ENCODE measurements at places on chromosomes 2 and 18. TPM values are rescaled to one million over a fixed set of nuclear protein-coding genes. Genes with fewer than 3 reads are reported as not detected.

RNF144A gene
- 0.80 TPM for total RNA-seq

AOX1 gene
- 0.80 TPM for total RNA-seq

NEB gene
- 0.05 TPM for total RNA-seq

LYG2 gene
- not detected for total RNA-seq

SLC23A3 gene
- 0.37 TPM for total RNA-seq

GEN1 gene
- total RNA-seq, result 39.4 TPM

MSGN1 gene
- not detected for total RNA-seq

CRYGD gene
- total RNA-seq, result not detected

TMEM178A gene
- not detected for total RNA-seq

SPP2 gene
- total RNA-seq, result 0.37 TPM

CPO gene
- not detected for total RNA-seq

FOXD4L1 gene
- total RNA-seq, result 0.16 TPM

EFR3B gene
- total RNA-seq, result 3.5 TPM

SERPINB10 gene
- 21.6 TPM for total RNA-seq

NEU2 gene
- not detected for total RNA-seq

MARCHF4 gene
- not detected for total RNA-seq

NPC1 gene
- 25.5 TPM for total RNA-seq

DARS1 gene
- 102 TPM for total RNA-seq

VIL1 gene
- 0.62 TPM for total RNA-seq

ETAA1 gene
- total RNA-seq, result 11.7 TPM

DRC1 gene
- not detected for total RNA-seq

RNU2-63P gene
- total RNA-seq, result 12.3 TPM

Data from GM12878 (cell line).